ENCODE measurements at places on chromosomes 11 and 22.

GRCh38 chr11:21811572-21811971, 381.3 kb upstream of the ANO5 start:
- DNase-seq: no peak
- H3K27ac ChIP-seq: no peak overlapping the region
- no peaks in the 10 kb centered on the region for H3K27me3 ChIP-seq
- no peaks in the 10 kb centered on the region for H3K36me3 ChIP-seq

- H3K27me3 ChIP-seq: peaks cover 5% of the 10 kb centered on the region
- H3K27ac ChIP-seq: no peak overlapping the region
- no peak overlapping the region for H3K4me3 ChIP-seq
- no peaks in the 10 kb centered on the region for H3K36me3 ChIP-seq
- no peaks in the 10 kb centered on the region for H3K4me1 ChIP-seq
- no peak for DNase-seq
Measured at GRCh38 chr11:20623252-20623651, 23.8 kb downstream of the SLC6A5 start.

DNA sequence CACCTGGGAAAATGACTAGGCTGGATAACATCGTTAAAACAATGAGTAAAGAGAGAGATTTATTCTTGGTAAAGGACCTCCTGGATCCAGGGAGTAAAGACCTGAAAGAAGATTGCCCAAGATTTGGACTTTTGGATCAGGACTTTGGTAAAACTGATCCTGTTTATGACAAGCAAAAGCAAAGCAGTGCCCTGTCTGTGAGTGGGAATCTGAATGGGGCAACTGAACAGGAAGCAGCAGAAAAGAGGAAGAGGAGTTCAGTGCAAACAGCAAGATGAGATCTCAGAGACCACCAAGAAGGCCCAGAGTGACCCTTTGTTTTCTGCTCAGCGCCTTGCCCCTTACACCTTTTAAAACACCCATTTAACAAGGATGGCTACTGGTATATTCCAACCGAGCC, 122.0 kb downstream of the VPREB1 start:
- H3K27ac ChIP-seq: no peak overlapping the region
- no peak overlapping the region for H3K4me3 ChIP-seq
- H3K4me1 ChIP-seq: no peaks in the 10 kb centered on the region
- H3K36me3 ChIP-seq: no peaks in the 10 kb centered on the region
- peaks cover 28% of the 10 kb centered on the region for H3K27me3 ChIP-seq
- no peak for DNase-seq

DNA sequence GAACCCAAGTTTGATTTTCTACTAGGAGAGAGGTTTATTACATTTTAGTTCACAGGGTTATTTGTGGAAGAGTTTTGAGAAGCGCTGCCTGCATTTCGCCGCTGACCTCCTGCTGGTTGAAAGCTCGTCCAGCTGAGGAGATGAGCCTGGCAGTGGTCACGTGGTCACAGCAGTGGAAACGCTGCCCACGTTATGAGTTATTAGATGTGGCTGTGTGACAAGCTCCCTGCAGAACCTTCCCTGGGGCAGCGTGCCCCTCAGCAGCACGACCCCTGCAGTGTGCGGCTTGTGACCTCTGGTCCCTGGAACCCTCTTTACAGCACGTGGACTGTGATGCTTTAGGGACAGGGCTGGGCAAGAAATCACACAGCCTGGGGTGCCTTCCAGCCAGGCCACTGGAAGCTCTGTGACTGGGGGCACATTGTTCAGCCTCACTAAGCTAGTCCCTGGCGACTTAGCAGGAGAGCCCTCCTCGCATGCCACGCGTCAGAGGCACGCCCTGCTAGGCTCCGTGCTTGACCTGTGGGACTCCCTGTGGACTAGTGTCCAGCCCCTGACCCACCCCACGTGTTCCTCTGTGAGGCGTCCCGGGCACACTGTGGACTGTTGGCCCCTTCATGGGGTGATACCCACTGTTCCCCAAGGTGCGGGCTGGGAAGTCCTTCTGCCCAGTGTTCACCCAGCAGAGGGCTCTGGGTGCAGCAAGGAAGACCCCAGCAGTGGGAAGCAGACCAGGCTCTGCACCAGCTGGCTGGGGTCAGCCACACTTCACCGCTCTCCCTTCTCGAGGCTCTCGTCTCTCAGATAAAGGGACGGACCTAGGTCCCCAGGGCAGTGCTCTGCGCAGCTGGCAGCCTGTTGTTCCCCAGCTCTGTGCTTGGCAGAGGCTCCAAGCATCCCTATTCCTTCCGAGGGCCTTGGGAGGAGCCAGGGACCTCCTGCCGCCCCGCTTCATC, 349.5 kb downstream of the TBC1D22A start:
- H3K27me3 ChIP-seq: no peaks in the 10 kb centered on the region
- DNase-seq: no peak
- no peak overlapping the region for H3K27ac ChIP-seq

- no peaks in the 10 kb centered on the region for H3K36me3 ChIP-seq
- no peaks in the 10 kb centered on the region for H3K4me1 ChIP-seq
- no peak overlapping the region for H3K4me3 ChIP-seq
- no peak overlapping the region for H3K27ac ChIP-seq
Measured at GRCh38 chr11:36822829-36823228, 224.8 kb upstream of the RAG2 start.

GRCh38 chr11:72789493-72790131, 4.2 kb downstream of the STARD10 start:
- no peaks in the 10 kb centered on the region for H3K36me3 ChIP-seq
- no peaks in the 10 kb centered on the region for H3K27me3 ChIP-seq
- DNase-seq: no peak
- H3K4me1 ChIP-seq: peaks cover 33% of the 10 kb centered on the region
- H3K27ac ChIP-seq: no peak overlapping the region

DNA sequence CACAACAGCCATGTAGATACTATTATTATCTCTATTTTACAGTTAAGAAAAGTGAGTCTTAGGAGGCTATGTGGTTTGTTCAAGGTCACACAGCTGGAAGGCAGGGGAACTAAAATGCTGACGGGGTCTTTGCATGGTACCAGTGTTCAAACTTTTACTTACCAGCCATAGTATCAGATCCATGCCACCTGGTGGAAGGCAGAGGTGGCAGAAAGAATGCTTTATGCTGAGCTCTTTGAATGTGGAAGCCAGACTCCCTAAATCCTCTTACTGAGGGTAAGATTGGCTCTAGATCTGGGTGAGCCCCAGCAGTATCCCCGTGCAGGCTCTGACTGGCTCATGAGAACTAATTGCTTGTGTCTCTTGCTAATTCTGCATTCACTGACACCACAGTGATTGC, 54.3 kb upstream of the NAV2 start:
- H3K27me3 ChIP-seq: no peaks in the 10 kb centered on the region
- DNase-seq: no peak
- no peaks in the 10 kb centered on the region for H3K36me3 ChIP-seq
- no peak overlapping the region for H3K27ac ChIP-seq
- H3K4me3 ChIP-seq: no peak overlapping the region
- peaks cover 4% of the 10 kb centered on the region for H3K4me1 ChIP-seq

DNA sequence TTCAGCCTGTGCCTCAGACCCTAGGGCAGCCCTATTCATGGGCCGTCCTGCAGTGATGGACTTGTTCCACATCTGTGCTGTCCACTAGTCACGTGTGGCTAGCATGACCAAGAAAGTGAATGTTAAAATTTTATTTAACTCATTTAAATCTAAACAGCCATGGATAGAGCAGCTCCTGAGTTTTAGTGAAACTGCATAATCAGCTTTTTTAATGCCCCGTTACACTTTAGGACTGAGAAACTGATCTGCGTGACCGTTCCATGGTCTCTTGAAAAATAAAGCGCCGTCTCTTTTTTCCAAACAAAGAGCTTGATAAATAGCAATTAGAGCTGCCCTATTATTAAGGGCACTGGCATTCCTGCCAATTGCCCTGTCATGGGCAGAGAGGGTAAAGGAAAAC, 76.5 kb upstream of the SNX19 start:
- no peaks in the 10 kb centered on the region for H3K36me3 ChIP-seq
- H3K4me1 ChIP-seq: no peaks in the 10 kb centered on the region
- H3K4me3 ChIP-seq: no peak overlapping the region
- DNase-seq: no peak

DNA sequence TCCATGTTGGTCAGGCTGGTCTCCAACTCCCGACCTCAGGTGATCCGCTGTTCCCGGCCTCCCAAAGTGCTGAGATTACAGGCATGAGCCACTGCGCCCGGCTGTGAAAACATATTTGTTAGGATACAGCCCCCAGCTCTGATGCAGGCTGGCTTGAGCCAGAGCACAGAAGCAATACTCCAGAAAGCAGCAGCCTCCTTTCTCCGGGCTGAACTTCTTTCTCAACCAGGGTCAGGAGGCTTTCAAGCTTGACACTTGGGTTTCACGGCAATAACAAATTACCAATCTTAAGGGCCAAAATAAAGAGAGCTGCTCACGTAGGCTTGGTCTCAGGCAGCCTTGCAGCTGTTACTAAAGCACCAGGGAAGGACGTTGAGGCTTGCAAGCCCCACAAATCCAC, 10.8 kb upstream of the CECR2 start:
- no peak overlapping the region for H3K27ac ChIP-seq
- no peaks in the 10 kb centered on the region for H3K36me3 ChIP-seq
- H3K4me1 ChIP-seq: no peaks in the 10 kb centered on the region
- no peak for DNase-seq
- H3K27me3 ChIP-seq: peaks cover 2% of the 10 kb centered on the region

GRCh38 chr22:40599731-40600130, 36.8 kb downstream of the MRTFA start:
- H3K36me3 ChIP-seq: no peaks in the 10 kb centered on the region
- H3K27me3 ChIP-seq: no peaks in the 10 kb centered on the region
- H3K4me3 ChIP-seq: no peak overlapping the region
- peaks cover 36% of the 10 kb centered on the region for H3K4me1 ChIP-seq
- no peak overlapping the region for H3K27ac ChIP-seq
- DNase-seq: no peak

DNA sequence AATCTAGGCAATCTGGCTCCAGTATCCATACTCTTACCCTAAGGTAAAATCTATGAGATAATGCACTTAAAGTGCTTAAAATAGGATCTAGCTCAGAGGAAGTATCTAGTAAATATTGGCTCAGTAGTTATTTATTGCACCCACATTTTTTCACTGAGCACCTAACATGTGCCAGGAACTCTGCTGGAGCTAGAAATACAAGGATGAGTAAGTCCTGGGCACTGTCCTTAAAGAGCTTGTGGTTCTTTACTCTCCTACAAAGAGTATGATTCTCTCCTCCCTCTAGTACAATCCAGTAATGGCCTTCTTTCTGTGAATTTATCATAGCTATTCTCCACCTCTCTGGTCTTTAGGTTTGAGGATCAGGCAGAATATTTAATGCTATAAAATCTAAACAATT, 59.2 kb downstream of the DEUP1 start:
- peaks cover 3% of the 10 kb centered on the region for H3K27me3 ChIP-seq
- no peak for DNase-seq
- no peak overlapping the region for H3K27ac ChIP-seq
- H3K4me1 ChIP-seq: no peaks in the 10 kb centered on the region
- H3K4me3 ChIP-seq: no peak overlapping the region
